HFF-Myc (cell line): ENCODE measurements at places on chromosomes 1 and 21.

DNA sequence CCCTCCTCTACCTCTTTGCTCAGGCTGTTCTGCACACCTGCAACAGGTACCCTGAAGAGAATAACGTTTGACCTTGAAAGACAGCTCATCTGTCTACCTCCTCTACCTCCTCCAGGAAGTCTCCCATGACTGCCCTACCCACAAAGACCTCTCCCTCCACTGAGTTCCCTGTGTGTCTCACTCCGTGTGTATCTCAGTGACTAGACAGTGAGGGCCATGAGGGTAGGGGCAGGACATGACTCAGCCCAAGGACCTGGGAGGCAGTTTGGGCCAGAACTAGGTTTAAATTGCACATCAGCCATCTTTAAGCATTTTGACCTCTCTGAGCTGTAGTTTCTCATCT, 32.0 kb upstream of the LRP8 start:
- no peak for DNase-seq

GRCh38 chr1:179264507-179264906, 29.1 kb upstream of the SOAT1 start:
- DNase-seq = no peak

DNA sequence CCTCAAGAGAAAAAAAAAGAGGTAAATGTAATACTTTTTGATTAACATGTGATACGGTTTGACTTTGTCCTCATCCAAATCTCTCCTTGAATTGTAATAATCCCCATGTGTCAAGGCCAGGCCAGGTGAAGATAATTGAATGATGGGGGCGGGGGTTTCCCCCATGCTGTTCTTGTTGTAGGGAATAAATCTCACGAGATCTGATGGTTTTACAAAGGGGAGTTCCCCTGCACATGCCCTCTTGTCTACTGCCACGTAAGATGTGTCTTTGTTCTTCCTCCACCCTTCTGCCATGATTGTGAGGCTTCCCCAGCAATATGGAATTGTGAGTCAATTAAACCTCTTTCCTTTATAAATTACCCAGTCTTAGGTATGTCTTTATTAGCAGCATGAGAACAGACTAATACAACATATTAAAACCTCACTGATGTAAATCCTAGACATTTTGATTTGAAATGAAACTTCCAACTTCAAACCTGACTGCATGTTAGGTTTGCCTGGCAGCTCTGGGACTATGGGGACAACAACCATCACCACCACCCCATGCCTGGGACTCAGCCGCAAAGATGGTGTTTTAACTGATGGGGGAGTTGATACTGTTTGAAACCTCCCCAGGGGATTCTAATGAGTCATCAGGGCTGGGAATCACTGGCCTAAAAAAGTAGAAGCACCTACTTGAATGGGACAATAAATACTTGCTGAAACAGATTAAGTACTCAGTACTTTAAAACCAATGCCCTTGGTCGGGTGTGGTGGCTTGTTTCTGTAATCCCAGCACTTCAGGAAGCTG, 32.8 kb upstream of the BACH1 start:
- DNase-seq = no peak

- no peak for DNase-seq
These were observed 471 bp upstream of the ADPRS start for GRCh38 chr1:36088265-36088576.
